Activated CD4-positive, alpha-beta memory T cell treated with anti-CD3 and anti-CD28 coated beads, Interleukin-2, amount 10 ng/mL, durations not matched to agents 7 days and 5 days (primary cell): ENCODE measurements at places on chromosomes 6 and 20. TPM values are rescaled to one million over a fixed set of nuclear protein-coding genes. Genes with fewer than 3 reads are reported as not detected.
A peak's percentile ranks its signal among the peaks of the same experiment; 100 is the strongest.

The NCOA7 gene
- total RNA-seq = 45.2 TPM

The RIPPLY2 gene
- not detected for total RNA-seq

The ANKEF1 gene
- 5.4 TPM for total RNA-seq

The NRSN1 gene
- not detected for total RNA-seq

The TMEM217 gene
- total RNA-seq = 2.1 TPM

The RNF144B gene
- total RNA-seq = 1.3 TPM

- H3K4me1 ChIP-seq = no peaks in the 10 kb centered on the region
- H3K36me3 ChIP-seq = no peaks in the 10 kb centered on the region
- no peak overlapping the region for H3K27ac ChIP-seq
Measured at GRCh38 chr6:84344005-84344404, 116.6 kb upstream of the CEP162 start.

DNA sequence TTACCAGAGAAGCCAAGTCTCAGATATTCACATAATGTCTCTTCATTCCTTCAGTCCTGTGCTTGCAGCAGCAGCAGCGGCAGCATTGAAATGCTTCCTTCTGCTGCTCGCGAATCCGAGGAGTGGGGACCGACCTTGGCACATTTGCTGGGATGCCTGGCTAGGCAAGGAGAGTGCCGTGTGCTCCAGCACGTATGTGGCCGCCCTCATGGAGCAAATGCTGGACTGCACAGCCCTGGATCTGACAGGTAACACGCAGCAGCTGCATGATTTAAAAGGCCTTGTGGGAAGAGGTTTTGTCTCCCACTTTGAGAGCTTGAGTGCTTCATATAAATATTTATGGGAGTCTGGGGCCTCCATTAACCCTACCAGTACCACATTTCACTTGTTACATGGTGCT is 9.9 kb downstream of the MAFB start:
- H3K27ac ChIP-seq = no peak overlapping the region
- peaks cover 66% of the 10 kb centered on the region for H3K27me3 ChIP-seq
- no peaks in the 10 kb centered on the region for H3K36me3 ChIP-seq
- peaks cover 6% of the 10 kb centered on the region for H3K4me1 ChIP-seq
- no peak for DNase-seq
- no peak overlapping the region for H3K4me3 ChIP-seq

GRCh38 chr6:138981416-138981815 is 6.6 kb downstream of the REPS1 start:
- H3K4me1 ChIP-seq = peaks cover 10% of the 10 kb centered on the region
- H3K27me3 ChIP-seq = no peaks in the 10 kb centered on the region
- no peak overlapping the region for H3K4me3 ChIP-seq
- DNase-seq = no peak
- H3K27ac ChIP-seq = no peak overlapping the region

DNA sequence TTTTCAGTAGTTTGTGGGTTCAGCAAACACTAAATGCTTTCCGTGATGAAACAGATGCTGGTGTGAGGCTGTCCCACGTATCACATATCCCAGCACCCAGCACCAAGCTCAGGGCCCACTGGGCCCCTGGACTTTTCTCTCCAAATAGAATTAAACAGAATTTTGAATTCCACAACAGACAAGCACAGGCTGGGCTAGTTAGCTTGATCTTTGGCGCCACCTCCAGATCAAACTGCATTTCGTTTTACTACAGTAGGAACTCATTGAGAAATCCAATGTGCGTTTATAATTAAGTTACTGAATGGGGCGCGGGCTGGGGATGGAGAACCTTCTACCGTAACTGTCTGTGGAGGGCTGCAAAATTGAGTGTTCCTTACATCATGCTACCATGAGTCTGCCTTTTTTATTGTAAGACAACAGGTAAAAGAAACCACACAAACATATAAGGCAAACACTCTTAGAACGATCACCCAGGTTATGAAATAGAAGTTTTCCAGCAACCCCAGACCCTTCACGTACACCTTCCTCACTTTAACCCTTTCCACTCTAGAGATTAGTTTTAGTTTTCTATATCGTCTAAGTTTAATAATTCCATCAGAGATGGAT is 107.8 kb downstream of the ZFP64 start:
- peaks cover 11% of the 10 kb centered on the region for H3K4me1 ChIP-seq
- H3K36me3 ChIP-seq = peaks cover 19% of the 10 kb centered on the region
- no peak overlapping the region for H3K4me3 ChIP-seq
- DNase-seq = peak; percentile 54

GRCh38 chr6:131807644-131808459 is at the start of gene ENPP1:
TSS of gene ENPP1 (plus strand) at chr6:131808020. CDS start at chr6:131808036, 16 bp downstream.
- H3K36me3 ChIP-seq = no peaks in the 10 kb centered on the region
- H3K4me1 ChIP-seq = peaks cover 22% of the 10 kb centered on the region
- no peak within 1 kb of the TSS for H3K27ac ChIP-seq
- peak within 1 kb of the TSS; percentile 77 for H3K4me3 ChIP-seq
- DNase-seq = peak; percentile 55
- H3K27me3 ChIP-seq = peaks cover 56% of the 10 kb centered on the region

DNA sequence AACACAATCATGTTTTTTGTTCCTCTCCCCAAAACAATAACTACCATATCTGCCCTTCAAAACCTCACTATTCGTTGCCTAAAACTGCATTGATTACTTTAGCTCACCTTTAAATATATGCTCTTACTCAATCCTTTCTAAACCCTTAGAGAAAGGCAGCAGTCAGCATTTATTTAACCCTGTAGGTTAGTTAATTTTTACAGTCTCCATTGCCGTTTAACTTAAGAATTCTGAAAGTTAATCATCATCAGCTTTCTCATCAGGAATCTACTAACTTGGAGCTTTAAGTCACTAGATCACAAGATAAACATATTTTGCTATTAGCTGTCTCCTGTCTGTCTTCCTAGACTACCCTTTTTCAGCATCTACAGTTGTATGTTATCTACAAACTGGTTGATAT is 991.9 kb downstream of the EPHA7 start:
- no peaks in the 10 kb centered on the region for H3K4me1 ChIP-seq
- no peaks in the 10 kb centered on the region for H3K27me3 ChIP-seq
- no peaks in the 10 kb centered on the region for H3K36me3 ChIP-seq
- H3K4me3 ChIP-seq = no peak overlapping the region
- no peak for DNase-seq

DNA sequence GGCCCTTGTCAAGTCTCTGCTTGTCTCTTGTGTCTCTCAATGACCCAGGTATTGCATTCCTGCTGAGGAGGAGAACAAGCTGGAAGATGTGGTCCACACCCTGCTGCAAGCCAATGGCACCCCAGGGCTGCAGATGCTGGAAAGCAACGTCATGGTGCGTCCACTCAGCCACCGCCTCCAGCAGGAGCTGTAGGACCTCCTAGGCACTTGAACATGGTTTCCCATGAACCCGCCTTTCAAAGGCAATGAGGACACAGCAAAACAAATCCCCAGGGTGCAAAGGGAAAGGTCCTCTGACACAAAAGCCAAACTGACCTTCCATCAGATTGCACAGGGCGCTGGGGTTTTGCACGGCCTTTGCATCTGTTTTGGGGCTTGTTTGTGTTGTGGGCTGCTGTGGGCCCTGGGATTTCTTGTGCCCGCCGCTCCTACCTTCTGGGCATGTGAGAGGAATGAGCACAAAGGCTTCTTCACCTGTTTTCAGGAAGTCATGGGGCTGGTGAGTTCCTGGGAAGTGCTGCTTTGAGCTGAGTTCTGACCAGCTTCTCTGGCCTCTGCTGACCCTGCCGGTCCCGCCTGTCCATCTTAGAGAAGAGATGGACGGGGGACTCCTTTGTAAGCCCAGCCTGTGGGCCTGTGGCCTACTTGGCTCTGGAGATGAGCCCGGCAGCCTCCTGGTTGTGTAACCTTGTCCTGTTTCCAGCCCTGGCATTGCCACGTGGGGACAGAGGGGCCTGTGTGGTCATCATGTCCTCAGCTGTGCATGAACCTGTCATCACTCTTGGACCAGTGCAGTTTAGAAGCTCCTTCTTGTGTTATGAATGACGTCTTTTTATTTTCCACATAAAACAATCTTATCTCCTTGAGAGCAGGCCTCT is 151.3 kb downstream of the DTNBP1 start:
- no peak for DNase-seq
- no peaks in the 10 kb centered on the region for H3K4me1 ChIP-seq
- no peak overlapping the region for H3K4me3 ChIP-seq
- peaks cover 46% of the 10 kb centered on the region for H3K36me3 ChIP-seq
- no peaks in the 10 kb centered on the region for H3K27me3 ChIP-seq
- no peak overlapping the region for H3K27ac ChIP-seq

DNA sequence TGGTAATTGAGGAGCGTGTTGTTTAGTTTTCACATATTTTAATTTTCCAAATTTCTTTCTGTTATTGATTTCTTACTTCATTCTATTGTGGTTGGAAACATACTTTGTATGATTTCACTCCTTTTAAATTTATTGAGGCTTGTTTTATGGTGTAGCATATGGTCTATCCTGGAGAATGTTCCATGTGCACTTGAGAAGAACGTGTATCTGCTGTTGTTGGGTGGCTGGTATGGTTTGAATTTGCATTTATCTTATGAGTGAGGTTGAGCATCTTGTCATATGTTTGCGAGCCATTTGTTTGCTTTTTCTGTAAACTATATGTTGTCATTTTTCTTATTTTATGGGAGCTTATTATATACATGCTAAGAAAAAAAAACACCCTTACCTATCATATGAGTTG is 26.5 kb downstream of the SRC start:
- no peak overlapping the region for H3K4me3 ChIP-seq
- H3K27ac ChIP-seq = no peak overlapping the region
- DNase-seq = no peak
- H3K27me3 ChIP-seq = no peaks in the 10 kb centered on the region
- peaks cover 8% of the 10 kb centered on the region for H3K4me1 ChIP-seq

GRCh38 chr6:158067436-158068015 is 85.9 kb downstream of the SYNJ2 start:
- no peak for DNase-seq
- H3K27ac ChIP-seq = no peak overlapping the region
- no peaks in the 10 kb centered on the region for H3K27me3 ChIP-seq
- no peak overlapping the region for H3K4me3 ChIP-seq

DNA sequence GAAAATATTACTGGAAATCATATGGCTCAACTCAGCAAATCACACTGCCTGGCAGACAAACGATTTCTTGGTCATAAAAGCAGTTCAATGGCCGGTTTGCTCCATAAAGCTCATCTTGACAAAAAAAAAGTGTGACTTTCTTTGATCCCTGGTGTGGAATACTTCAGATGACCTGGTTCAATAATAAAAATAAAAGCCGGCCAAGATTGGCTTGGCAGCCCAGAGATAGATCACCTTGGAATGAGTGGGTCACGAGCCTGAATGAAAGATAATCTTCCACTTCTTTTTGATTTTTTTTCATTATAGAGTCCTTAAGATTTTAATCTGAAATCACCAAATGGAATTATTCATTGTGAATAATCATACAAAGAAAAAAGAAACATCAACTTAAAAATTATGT is 445.3 kb upstream of the CITED2 start:
- H3K27ac ChIP-seq = no peak overlapping the region
- H3K27me3 ChIP-seq = peaks cover 7% of the 10 kb centered on the region
- DNase-seq = no peak
- no peaks in the 10 kb centered on the region for H3K4me1 ChIP-seq
- H3K4me3 ChIP-seq = no peak overlapping the region

DNA sequence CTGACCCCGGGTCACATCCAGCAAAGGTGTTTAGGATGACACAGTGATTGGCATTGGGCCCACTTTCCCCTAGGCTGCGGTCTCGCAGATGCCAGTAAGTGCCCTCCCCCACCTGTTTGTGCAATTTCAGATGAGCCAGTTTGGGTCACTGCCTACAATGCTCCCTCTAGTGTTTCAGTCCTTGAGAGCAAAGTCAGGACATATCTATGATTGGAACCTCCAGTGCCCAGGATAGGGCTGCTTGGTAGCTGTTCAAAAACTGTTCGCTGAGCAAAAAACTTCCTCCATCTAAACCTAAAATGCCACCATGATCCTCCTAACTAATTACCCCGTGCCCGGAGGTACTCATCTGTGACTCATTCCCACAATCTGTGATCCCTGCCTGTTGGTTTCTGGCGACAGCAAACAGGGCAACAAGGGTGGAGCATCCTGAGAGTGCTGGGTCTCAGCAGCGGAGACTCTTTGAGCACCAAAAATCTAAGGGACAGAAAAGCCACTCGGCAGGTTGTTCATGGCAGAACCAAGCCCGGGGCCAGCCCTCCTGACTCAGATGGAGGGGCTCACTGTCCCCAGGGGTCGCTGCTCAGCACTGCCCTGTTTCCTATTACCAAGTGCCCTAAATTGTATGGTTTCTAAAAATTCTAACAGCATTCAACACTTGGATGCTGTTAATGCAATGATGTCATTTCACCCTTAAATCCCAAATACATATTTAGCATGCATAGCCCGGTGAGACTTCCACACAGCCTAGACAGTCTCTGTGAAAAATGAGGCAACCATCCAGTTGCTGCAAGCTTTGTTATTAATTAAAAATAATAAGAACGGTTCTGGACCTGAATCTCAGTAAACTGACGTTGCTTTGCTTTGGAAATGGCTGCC is 5.0 kb downstream of the VSX1 start:
- H3K4me1 ChIP-seq = peaks cover 2% of the 10 kb centered on the region
- H3K27me3 ChIP-seq = peaks cover 75% of the 10 kb centered on the region
- DNase-seq = no peak
- H3K27ac ChIP-seq = no peak overlapping the region
- H3K36me3 ChIP-seq = peaks cover 2% of the 10 kb centered on the region
